ENCODE measurements at places on chromosomes 4 and X.

DNA sequence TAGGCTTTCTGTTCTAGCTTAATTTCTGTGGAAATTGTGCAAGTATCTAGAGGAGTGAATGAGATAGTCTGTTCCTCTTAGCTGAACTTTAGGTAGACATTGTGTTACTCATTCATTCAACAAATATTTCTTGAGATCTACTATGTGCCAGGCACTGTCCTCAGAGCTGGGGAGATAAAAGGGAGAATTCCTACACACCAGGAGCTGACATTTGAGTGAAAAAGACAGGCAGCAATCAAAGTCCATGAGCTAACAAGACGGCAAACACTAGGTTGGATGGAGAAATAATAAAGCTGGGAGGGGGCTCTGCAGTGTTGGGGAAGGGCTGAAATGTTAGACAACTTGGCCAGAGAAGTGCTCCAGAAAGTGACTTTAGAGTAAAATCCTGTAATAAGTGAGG is 80.1 kb downstream of the MED28 start:
- no peak for DNase-seq

GRCh38 chr4:3871181-3871852 is 105.1 kb downstream of the ADRA2C start:
- no peak for DNase-seq

DNA sequence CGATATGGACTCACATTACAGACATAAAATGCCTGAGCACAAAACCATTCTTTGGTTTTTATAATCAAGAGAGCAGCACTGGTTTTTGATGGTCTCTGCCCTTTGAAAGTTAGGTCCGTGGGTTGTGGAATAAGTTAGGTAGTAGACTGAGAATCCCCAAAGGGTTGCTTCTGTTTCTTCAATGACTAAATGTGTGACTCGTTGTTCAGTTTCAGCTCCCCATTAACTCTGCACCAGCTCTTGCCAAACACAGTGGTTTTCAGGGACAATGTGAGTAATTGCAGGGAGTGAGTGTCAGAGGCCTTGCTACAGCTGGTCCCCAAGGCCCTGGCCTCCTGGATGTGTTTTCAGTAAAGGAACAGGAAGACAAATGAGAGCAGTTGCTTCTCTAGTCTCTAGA is 24.8 kb downstream of the SMIM20 start:
- DNase-seq, result no peak

GRCh38 chr4:166622425-166622977 is 611.8 kb downstream of the SPOCK3 start:
- no peak for DNase-seq

GRCh38 chr4:139242511-139243051 is 37.4 kb downstream of the MGARP start:
- no peak for DNase-seq

GRCh38 chr4:62709618-62710252 is 1509.6 kb downstream of the ADGRL3 start:
- no peak for DNase-seq

DNA sequence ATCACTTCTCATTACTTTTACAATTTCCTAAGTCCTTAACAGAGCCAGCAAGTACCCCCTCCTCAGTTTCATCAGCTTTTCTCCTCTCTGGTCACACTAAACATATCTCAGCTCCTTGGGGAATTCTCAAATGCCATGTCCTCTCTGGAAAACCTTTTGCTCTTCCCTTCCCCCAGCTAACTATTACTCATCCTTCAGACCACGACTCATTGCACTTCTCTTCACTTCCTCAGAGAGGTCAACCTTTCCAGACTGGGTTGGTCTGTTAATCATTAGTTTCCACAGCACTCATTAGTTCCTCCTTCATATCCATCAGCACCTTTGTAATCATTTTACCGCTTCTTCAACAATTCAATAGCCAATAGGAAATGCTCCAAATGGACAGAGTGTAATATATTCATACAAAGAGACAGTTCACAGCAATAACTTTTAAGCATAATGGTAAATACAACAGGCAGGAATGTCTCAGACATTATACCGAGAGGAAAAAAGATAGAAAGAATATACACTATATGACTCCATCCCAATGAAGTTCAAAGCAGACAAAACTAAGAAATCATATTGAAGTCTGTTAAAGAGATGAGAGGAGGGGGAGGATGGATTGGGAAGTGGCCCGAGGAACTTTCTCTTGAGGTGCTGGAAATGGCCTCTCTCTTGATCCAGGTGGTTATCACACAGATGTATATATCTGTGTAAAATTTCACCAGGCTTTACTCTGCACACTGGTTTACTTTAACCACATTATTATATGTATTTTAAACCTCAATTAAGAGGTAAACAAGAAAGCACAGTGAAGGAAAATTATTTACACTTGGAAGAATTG is 39.6 kb downstream of the DDX60L start:
- DNase-seq, result no peak

- no peak for DNase-seq
Observed at GRCh38 chr4:174631901-174632758, 109.8 kb upstream of the HPGD start.

DNA sequence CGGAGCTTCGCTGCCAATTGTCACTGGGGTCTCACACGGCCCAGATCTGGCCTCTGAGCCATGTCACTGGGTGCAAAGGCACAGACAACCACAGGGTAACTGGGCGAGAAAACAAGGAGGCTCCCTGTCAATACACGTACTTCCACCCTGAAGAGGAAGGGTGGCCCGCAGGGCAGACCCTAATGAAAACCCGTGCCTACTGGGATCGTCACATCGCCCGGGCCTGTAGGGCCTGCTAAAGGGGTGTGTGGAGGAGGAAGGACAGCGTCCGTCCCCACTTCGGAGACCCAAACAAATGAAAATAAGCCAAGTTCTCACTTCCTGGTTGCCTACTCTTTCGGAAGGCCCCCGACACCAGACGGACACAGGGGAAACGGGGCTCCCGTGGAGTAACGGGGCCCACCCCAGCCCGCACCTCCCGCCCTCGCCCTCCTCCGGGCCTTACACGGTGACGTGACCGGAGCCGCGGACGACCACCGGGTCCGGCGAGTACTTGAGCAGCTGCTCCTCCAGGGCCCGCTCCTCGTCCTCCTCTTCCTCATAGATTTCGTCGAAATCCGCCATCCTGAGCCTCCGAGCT is 578 bp downstream of the CHIC2 start:
- DNase-seq, result peak; percentile 1

- no peak for DNase-seq
Observed at GRCh38 chr4:124433044-124433443, 279.5 kb downstream of the ANKRD50 start.

DNA sequence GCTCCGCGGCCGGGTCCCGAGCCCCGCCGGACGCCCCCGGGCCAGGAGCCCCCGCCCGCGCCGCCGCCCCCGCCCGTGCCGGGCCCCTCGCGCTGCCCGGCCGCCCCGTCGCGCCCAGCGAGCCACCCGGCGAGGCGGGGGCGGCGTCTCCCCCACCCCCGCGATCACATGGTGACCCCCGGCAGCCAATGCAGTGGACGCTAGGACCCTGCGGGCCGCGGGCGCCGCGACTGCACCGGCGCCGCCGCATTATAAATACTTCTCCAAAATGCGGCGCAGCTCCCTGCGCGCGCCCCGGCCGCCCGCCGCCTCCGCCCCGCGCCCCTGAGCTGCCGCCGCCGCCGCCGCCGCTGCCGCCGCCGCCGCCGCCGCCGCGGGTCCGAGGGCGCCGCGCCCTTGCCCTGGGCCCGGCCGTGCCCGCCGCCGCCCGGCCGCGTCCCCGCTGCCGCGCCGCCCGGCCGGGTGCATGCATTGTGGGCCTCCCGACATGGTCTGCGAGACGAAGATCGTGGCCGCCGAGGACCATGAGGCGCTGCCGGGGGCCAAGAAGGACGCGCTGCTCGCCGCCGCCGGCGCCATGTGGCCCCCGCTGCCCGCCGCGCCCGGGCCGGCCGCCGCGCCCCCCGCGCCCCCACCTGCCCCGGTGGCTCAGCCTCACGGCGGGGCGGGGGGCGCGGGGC is at the start of gene NAT8L:
TSS of gene NAT8L (plus strand) at position 282 of the 680 bp plus-strand sequence. CDS start at position 467, 185 bp downstream.
- DNase-seq, result no peak

DNA sequence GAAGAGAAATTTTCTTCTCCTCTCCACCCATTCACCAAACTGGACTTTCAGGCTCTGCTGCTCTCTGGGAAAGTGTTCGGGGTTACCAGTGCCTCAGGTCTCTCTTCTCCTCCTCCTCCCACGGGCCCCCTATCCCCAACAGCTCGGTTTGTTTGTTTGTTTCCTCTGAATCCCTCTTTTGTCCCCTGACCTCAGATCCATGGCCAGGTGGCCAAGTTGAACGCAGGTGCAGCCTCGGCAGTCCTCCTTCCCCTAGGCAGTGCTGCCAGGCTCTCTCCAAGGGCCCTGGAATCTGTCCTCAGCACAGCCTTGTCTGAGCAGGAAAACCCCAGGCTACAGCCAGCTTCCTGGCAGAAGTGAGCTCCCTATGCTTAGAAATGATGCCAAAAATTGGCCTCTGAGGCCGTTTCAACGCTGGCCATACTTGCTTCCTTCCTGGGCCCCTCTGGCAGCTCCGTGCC is 60.0 kb downstream of the FHDC1 start:
- DNase-seq, result no peak

DNA sequence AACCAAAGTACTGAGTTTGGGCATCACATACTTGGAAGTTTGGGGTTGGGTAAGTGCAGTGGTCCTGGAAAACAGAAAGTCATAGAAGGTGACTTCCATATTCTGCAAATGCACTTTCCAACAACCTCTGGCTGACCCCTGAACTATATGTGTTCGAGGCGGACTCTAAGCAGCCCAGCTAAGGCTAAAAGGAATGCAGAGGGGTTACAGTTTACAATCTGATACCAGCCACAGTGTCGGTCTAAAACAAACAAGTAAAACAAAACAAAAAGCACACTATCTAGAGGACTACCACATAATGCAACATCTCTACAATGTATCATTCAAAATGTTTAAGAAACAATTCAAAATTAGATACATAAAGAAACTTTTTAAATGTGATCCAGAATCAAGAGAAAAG is 185.6 kb downstream of the ADAMTS3 start:
- no peak for DNase-seq

DNA sequence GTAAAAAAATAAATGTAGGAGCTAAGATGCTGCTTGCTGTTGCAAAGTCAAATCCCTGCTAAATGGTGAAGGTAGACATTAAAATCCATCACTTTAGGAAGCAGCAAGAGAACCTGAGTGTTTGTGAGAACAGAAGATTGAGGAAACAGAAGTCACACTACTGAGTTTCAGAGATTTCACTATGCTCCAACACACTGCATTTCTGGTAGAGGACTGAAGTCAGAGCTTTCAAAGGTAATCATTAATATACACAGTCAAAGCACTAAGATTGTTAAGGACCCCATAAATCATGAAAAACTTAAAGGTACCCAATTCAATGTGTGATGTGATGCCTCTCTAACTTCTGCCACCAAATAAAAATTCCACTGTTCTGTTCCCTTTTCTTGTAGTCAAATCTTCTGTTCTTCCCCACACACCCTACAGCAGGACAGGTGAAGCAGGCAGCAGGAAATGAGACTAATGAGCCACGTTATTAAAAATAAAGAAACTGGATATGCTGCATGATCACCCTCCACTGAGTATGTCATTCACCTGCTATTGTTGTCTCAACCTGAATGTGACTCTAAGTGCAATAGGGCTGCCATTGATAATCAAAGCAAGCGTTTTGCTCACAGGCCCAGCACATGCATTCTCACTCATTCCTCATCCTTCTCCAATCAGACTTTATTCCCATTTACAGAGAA is 28.9 kb upstream of the APELA start:
- DNase-seq, result no peak

DNA sequence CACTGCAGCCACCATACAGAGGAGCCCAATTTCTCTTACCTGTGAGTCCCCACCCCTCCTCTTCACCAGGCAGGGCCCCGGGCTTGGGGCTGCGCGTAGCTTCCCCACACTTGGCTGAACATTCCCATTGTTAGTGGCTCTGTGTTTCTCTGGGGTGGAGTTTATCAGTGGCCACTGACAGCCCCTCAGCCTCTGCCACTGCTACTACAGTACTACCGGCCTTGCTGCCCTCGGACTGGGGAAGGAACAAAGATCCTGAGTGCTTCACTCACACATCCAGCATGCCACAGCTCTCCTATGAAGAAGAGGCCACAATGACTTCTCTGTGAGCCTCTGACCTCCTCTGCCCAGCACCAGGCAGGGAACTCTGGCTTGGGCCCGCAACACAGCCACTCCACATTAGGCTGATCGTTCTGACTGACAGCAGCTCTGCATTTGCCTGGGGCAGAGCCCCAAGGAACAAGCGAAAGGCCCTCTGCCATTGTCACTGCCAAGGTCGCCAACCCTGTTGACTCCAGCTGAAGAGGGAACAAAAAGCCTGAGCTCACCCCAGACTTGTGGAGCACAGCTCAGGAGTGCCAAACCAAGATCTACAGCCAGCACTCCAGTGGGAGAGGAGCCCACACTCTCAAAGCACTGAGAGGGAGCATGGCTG is 24.0 kb downstream of the ABCB7 start:
- DNase-seq, result no peak

DNA sequence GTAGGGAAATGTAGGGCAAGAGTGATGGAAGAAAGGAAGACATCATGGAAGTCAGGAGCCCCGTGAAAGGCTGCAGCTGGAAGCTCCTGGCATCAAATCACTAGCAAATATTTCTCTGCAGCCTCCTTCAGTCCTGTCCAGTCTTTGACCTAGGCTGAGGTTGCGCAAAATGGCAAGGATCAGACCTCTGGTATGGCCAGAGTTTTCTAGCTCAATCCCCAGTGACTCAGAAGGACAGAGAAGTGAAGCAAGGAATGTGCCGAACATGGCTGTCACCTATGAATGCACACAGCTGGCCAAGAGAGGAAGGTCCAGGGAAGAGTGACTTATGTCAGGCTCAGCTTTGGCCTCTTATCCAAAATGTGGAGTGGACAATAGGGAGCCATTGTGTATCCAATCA is 71.1 kb upstream of the PHOX2B start:
- DNase-seq, result no peak

DNA sequence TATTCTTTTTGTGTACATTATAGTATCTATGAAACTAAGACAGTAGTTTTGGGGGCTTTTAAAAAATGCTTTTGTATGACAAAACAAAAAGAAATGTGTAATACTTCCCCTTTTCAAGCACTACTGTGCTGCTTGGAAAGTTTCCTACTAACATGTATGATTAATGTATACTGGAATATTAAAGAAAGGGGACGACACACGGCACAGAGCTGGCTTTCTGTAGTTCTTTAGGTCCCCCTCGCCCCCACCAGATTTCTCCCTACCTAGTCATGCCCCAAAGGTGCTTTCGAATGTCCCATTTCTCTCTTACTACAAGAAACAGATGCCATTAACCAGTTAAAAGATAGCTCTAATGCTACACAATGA is 1.6 kb upstream of the AP1S2 start:
- DNase-seq, result no peak

GRCh38 chr4:63583561-63583960 is 825.7 kb downstream of the TECRL start:
- DNase-seq, result no peak

DNA sequence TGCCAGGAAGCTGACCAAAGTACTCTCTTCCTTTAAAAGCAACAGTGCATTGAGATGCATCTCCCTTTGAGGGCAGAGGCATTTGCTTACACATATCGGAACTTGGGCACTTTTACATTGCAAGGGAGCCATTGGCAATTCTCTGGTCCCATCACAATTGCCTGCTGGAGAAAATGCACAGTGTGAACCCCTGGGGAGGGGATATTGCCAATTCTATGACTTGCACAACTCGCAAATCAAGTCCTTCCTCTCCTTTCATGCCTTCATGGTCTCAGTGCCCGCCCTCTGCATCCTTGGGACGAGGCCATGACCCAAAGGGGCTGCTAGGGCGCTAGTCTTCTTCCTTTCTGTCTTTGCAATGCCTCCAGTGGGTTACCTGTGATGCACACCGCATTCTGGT is 14.9 kb upstream of the PDZD4 start:
- DNase-seq, result no peak
